NCI-H1417 (cell line): ENCODE measurements at places on chromosomes 1 and 21.

DNA sequence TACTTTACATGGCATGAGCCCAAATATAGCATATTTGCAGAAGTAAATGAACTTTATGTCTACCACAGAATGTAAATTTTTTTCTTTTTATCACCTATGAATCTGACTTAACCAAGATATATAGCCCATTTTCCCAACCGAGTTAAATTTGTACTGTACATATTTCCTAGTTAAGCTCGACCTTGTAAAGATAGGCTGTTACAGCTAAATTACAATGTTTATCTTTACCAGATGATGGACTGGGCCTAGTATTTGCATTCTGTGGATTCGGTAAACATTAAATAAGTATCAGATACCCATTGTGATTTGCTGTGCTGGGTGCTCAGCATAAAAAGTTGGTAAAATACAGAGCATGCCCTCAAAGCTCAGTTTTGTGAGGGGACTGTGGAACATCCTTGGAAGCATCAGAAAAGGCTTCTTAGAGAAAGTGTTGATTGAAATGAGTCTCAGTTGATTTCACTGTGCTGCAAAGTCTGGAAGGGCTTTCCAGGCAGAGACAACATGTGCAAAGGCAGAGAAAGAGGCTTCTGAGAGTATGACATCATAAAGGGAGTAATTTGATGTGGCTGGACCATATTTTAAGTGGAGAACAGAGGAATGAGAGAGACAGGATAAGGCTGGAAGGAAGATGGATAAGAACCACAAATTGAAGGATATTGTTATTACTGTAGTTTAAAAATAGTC, 27.4 kb downstream of the MORC3 start:
- DNase-seq, result peak; percentile 12

- no peak for DNase-seq
Measured at GRCh38 chr1:5664906-5665875, 327.0 kb downstream of the NPHP4 start.

- no peak for DNase-seq
Measured at GRCh38 chr1:181947441-181947840, 114.1 kb downstream of the ZNF648 start.

DNA sequence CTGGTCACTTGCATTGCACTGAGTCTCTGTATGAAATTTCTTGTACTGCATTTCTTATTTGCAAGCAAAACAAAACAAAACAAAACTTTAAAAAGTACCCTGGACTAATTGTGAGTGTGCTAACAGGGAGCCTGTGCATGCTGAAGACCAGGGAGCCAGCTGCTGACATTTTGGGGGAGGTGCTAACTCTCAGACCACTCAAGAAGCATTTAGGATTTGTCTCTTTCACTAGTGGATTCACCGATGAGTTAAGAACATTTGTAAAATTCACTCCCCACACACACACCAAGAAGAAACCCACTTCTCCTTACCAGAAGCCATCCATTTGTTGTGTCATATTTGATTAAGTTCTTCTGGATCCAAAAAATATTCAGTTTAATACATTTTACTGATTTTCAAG, 95.7 kb upstream of the C1orf105 start:
- no peak for DNase-seq

GRCh38 chr1:185670187-185670627, 64.0 kb upstream of the HMCN1 start:
- peak; percentile 60 for DNase-seq

DNA sequence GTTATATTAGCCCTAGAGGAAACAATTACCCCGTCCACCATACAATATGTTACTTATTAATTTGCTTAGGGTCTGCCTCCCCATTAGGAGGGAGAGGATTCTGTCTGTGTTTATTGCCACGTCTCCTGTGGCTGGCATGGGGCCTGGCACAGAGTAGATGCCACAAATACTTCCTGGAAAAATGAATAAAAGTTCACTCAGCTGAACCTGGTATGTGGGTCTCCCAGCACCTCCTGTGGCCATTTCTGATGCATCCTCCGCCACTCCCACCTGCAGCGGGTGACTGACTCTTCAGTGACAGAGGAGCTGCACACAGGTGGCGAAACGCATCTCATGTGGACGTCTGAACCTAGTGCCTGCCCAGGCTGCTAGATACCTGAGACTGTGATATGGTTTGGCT, 112.7 kb downstream of the CLIC6 start:
- no peak for DNase-seq

DNA sequence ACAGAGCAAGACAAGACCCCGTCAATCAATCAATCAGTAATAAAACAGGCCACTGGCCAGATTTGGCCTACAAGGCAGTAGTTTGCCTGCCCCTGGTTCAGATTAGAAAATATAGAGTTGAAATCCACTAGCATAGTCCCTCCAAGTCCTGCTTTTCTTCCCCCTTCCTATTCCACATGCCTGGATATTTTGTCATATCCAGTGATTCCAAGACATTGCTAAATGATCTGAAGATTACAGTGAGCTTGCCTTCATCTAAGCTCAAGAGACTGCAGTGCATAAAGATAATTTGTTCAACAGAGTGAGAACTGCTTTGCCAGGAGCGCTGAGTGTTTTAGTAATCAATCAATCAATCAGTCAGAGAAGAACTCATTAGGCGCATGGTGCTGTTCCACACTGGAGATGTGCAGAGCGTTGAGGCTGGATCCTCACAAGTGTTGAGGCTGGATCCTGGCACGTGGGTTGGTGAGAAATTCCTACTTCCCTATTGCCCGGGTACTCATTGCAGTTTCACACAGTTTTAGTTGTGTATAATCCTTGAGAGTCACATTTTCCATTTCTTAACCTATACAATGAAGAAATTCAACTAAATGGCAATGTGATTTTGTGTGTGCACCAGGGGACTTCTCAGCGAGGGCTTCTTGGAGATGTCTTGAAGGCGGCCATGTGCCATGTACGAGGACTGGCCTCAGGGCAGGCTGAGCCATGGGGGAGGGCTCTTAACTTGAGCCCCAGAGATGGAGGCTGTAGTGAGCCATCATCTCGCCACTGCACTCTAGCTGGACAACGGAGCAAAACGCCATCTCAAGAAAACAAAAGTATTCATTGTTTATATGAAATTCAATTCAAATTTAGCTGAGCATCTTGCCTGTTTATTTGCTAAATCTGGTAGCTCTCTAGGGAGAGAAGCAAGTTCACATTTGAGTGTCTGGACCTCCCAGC, 76.3 kb downstream of the TOMM20 start:
- DNase-seq, result no peak
